ENCODE measurements at places on chromosomes 6 and 20.
A peak's percentile ranks its signal among the peaks of the same experiment; 100 is the strongest.

DNA sequence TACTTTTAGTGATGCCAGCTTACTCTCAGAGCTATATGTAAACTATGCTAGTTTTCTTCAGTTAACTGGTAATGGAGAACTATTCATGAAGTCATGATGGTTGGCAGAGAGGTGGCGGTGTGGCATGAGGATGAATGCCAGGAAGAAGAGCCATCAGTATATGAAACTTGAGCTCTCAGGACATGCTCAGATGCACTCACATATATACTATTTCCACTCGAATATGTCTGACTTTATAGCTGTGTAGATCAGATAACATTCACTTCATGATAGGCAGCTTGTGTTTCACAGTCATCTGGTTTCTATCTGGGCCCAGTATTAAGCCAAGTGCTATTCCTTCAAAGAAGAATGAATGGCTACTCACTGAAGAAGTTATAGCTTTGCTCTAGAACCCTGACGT lies 46.2 kb upstream of the CEP85L start:
- DNase-seq = no peak

DNA sequence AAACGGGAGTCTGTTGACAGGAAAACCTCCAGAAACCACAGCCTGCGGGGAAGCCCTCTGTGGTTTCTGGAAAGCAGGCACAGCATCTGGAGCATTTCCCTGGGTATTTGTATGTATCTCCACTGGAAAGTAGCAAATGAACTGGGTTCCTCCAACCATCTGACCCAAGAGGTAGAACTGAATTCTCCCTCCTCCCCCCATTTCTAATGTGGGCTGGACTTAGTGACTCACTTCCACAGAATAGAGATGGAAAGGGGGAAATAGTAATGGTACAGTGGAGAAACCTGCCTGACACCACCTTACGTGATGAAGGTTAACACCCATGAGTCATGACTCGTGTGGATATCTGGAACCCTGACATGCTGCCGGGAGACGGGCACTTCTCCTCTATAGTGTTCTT lies 51.9 kb upstream of the XRN2 start:
- no peak for DNase-seq

GRCh38 chr6:155067956-155068615 lies 73.0 kb downstream of the TIAM2 start:
- DNase-seq = no peak

DNA sequence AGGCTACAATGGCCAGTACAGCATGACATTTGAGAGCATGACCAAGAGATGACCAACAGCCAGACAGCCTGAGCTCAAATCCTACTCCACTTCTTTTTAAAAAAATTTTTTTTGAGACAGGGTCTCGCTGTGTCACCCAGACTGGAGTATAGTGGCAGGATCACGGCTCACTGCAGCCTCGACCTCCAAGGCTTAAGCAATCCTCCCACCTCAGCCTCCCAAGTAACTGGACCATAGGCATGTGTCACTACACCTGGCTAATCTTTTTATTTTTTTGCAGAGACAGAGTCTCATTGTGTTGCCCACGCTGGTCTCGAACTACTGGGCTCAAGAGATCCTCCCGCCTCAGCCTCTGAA lies 42.9 kb downstream of the NOL4L start:
- no peak for DNase-seq

DNA sequence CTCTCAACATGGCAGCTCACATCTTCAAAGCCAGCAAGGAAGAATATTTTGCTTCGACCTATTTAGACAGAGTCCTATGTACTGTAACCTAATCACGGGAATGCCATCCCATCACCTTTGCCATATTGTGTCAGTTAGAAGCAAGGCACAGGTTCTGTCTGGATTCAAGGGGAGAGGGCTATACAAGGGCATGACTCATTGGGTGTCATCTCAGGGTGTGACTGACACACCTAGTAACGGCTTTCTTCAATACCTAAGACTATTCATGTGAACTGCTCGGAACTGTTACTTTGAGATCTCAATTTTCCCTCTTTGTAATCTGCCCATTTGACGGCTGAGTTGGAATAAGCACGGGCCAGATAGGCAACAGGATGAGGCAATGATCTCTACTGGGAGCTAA lies 135.6 kb upstream of the HDGFL1 start:
- no peak for DNase-seq

DNA sequence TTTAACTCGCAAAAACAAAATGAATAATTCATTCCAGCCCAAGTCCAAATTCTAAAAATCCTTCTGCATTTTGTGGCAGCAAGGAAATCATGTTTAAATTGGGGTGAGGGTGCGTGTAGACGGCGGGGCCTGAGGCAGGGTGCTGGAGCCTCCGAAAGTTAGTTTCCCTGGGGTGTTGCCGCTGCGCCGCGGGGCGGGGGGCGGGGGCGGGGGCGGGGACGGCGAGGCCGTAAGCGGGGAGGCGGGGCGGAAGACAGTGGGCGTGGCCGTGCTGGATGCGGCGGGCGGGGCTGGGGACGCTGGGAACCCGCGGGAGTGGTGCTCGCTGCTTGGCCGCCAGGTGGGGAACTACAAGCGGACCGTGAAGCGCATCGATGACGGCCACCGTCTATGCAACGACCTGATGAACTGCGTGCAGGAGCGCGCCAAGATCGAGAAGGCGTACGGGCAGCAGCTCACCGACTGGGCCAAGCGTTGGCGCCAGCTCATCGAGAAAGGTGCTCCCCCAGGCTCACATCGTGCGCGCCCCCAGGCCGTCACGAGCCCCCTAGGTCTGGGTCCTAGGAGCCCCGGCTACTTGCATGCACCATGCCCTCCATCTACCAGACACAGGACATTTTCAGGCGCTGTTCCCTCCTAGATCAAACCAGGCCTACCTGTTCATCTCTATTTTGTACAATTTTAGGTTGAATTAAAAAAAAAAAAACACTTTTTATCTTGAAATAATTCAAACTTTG lies 29.0 kb downstream of the SPDEF start:
- peak; percentile 93 for DNase-seq

- DNase-seq = no peak
Measured at GRCh38 chr20:34791289-34792020, 34.0 kb downstream of the NCOA6 start.

- no peak for DNase-seq
Measured at GRCh38 chr6:150744522-150745260, 120.8 kb upstream of the MTHFD1L start.

- DNase-seq = peak; percentile 57
Measured at GRCh38 chr6:37168811-37169495, 999 bp upstream of the PIM1 start.

DNA sequence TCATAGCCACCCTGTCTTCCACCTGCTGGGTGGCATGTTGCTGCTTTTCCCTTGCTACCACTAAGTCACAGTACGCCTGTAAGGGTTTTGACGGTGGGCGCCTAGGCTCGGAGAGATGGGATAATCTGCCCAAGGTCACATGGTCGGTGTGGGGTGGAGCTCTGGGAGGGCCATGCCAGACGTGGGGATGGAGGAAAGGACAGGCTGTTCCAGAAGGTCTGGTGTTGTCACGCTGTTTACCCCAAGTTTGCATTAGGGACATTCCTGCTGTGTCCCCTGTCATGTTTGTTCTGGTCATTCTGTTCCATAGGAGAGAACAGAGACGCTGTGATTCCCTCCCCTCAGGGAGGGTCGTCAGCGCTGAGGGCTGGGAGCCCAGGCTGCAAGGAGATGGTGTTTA lies 16.1 kb downstream of the IP6K3 start:
- DNase-seq = no peak

DNA sequence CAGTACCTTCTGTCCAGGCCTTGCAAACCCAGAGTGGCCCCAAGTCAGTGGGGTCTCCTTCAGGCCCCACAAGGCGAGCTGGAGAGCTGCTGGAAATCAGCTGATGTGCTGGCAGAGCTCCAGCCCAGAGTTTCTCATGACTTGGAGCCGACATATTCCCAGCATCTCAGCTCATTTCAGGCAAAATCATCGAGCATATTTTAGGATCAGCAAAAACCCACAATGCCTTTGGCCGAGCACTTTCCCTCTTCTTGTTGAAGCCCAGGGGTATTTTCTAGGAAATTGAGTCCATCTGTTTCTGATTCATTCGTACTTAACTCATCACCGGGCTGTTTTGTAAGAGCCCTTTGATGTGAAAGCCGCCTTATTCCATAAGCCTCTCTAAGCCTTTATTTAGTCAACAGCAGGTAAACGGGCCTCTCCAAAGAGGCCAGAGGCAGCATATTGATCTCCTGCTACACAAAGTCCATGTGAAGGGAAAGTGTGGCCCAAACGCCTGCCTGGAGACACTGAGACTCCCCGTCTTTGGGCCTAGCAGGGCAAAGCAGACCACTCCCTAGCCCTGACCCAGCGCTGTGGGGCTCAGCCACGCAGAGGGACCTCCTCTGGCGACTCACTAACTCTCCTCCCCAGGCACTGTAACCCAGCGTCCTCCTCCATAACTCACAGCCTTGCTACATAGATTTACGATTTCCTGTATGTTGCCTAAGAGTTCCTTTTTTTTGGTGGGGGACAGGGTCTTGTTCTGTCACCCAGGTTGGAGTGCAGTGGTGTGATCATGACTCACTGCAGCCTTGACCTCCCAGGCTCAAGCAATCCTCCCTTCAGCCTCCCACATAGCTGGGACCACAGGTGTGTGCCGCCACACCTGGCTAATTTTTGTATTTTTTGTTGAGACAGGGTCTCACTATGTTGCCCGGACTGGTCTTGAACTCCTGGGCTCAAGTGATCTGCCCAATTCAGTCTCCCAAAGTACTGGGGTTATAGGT lies 12.1 kb upstream of the C20orf203 start:
- no peak for DNase-seq

DNA sequence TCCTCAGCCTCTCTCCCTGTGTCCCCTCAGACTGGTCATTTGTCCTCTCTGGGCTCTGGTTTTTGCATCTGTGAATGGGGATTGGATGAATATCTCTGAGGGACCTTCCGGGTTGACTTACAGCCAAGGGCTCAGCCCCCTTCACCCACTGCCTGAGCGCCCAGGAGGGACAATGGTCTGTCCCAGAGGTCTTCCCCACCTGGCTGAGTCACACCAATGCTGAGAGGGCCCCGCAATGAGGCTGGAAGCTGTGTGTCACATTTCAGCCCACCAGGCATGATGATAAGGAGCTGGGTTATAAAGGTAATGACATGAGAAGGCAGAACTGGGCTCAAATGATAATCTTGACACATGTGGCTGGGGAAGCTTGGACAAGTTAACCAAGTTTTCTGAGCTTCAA lies 70.5 kb downstream of the TOX2 start:
- DNase-seq = no peak

GRCh38 chr6:126625019-126625418 lies 285.1 kb downstream of the CENPW start:
- no peak for DNase-seq

GRCh38 chr6:13884397-13884796 lies 40.4 kb upstream of the RNF182 start:
- no peak for DNase-seq

DNA sequence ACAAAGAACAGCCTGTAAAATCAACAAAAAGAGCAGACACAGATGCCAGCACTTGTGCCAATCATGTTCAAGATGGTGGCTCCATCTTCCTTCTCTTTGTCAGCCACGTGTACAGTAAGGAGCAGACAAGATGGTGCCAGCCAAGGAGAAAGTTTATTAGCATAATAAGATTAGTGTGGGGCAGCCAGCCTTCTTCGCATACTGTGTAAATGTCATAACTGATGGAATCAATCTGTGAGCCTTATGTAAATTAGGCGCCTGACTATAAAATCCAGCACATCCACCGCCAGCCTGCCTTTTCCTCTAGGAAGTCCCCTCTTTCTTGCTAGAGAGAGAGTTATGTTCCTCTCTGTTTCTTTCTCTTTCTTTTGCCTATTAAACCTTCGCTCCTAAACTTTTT lies 99.7 kb upstream of the RALGAPA2 start:
- no peak for DNase-seq

DNA sequence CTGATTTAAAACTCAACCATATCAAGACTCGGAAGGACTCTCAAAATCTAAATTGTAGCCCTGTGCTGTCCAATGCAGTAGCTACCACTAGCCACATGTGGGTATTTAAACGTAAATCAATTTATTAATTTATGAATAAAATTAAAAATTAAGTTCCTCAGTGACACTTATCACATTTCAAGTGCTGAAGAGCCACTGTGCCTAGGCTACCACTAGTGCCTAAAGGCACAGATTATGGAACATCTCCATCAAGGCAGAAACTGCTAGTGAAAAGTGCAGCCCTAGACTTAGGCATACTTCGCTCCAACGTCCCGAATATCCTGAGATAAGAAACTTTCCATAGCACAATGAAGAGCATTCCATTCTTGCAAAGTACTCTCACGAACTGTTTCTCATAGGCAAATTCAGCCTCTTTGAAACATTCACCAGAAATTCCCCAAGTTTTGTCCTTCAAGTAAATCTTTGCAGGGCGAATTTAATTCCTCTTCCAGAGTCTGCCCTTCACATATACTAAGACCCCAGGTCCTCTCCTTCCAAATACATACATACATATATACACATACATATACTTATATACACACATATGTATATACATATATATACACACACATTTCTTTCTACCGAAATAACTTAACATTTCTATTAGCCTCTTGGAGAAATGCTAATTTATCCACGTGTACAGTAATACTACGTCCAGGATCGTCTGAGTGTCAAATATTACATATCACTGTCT lies 1.3 kb downstream of the SUPT3H start:
- DNase-seq = no peak

GRCh38 chr6:22631091-22631490 lies 61.7 kb downstream of the HDGFL1 start:
- DNase-seq = no peak

DNA sequence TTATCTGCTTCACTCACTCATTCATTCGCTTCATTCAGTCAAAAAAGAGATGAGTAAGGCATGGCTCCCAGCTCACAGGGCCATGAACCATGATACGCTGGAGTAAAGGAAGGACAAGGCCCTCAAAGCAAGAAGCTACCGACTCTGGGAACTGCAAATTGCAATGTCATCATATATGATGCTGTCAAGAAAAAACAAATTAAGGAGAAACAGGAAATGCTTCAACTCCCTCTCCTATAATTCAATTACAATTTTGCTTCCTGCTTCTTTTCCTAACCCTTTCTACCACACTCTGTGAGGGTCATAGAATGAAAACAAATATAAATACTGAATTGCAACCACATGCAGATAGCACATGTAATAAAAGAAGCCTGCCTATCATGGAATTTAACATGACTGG lies 725.7 kb upstream of the FLRT3 start:
- DNase-seq = no peak

GRCh38 chr20:63222541-63222940 lies 6.6 kb upstream of the YTHDF1 start:
- no peak for DNase-seq

GRCh38 chr6:147251072-147251471 lies 46.9 kb downstream of the STXBP5 start:
- no peak for DNase-seq

All from natural killer cell (primary cell).